ENCODE measurements at places on chromosomes 6 and 20.

DNA sequence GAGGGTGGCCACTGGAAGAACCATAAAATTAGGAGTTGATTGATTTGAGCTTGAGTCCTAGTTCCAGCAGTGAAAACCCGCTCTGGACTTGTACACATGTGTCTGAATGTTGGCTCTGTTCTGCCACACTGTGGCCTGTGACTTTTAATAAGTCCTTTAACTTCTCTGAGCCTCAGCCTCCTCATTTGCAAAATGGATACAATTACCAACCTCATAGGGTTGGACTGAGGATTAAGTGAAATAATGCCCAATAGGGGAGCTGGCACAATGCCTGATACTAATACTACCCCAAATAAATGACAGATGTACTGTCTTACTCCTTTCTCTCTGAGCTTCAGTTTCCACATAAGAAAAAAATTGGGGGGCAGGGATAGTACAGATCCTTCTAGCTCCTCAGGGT is 92.6 kb upstream of the RIPOR2 start:
- DNase-seq = no peak

DNA sequence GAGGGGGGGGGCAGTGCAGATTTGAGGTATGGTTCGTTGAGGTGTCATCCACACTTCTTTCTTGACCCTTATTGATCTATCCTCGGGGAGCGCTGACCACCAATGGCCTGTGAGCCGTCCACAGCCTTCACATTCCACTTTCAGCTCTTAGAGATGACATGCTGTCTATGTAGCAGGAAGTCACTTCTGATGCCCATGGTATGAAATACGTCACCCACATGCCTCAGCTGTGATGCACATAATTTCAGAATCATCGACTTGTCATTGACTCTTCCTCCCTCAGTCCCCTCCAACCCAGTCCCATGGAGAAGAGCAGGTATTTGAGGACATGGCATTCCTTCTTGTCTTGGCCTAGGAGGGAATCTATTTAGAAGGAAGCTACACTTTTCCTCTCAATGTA is 4.7 kb upstream of the ADGRF5 start:
- no peak for DNase-seq

DNA sequence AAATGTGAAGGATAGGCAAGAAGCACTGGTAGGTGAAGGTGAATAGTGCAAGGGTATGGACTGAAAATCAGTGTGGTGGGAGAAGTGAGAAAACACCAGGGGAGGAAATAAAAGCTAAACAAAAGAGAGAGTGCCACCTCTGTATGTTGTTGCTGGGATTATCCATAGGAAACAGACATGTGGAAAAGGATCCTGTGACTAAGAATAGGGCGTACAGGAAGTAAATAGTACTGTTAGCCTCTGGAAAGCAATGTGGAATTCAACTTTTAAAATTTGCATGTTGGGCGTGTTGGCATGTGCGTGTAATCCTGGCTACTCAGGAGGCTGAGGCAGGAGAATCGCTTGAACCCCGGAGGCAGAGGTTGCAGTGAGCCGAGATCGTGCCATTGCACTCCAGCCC is 661.7 kb downstream of the KIF16B start:
- DNase-seq = no peak

DNA sequence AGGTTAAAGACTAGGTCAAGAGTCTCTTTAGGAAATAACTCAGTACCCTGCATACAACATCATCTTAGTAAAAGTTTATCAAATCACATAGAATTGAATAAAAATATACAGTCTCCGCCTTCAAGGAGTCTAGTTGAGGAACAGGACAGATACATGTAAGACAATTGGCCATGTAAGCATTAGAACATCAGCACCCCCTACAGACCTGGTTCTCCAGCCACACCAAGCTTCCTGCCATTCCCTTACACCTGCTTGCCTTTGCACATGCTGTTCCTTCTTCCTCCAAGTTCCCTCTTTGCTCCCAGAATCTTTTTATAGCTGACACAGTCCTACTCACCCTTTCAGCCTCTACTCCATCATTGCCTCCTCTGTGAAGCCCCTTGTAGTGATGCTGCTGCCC is 187.8 kb upstream of the LRFN2 start:
- DNase-seq = no peak

- DNase-seq = peak; percentile 31
Observed at GRCh38 chr6:5422321-5422915, 161.1 kb downstream of the FARS2 start.

DNA sequence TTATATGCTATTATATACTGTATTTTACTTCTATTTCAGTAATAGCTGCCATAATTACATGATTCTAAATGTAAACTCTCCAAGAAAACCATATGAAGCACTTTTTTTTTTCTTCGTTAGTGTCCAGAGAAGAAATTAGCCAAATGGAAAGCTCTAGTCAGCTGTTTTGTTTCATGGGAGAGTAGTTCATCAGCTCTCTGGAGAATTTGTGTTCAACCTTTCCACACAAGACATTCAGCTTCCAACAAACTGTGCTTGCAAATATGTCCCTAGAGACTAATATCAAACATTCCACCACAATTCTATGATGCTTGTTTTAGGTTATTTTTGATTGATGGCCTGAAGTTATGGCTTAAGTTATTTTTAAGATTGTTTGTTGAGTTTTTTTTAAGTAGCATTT is 19.5 kb downstream of the FHL5 start:
- no peak for DNase-seq

- DNase-seq = no peak
Observed at GRCh38 chr6:123515715-123516114, 121.0 kb downstream of the TRDN start.

DNA sequence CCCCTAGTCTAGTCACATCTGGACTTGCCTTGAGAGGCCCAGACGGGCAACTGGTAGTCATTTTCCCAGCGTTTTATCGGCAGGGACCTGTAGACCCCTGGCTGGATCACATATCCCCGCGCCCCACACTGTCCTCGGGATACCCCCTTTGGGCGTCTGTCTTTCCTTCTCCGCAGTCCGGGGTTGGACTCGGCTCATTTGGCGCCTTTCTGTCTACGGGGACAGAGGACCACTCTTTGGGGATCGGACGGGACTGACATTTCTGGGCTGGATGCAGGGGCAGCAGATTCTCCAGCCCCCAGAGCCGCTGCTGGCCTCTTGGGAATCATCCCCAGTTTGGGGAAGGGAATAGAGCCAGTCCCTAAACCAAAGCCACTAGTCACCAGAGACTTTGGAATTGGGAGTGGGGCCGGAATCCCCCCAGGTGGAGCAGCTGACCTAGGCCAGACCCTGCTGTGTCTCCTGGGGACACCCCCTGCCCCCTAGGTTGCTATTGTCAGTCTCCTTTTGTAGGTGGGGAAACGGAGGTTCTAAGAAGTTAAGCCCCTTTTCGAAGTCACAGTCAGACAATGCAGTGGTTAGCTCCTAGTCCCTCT is 734 bp downstream of the FAM110A start:
- DNase-seq = no peak

- peak; percentile 5 for DNase-seq
Observed at GRCh38 chr6:29112135-29112534, 4.3 kb downstream of the OR2J3 start.

- DNase-seq = no peak
Observed at GRCh38 chr20:9255171-9255570, 186.3 kb downstream of the PLCB4 start.

- DNase-seq = peak; percentile 2
Observed at GRCh38 chr6:16901782-16902181, 140.5 kb upstream of the ATXN1 start.

GRCh38 chr20:54139188-54139587 is 34.6 kb downstream of the CYP24A1 start:
- DNase-seq = no peak

DNA sequence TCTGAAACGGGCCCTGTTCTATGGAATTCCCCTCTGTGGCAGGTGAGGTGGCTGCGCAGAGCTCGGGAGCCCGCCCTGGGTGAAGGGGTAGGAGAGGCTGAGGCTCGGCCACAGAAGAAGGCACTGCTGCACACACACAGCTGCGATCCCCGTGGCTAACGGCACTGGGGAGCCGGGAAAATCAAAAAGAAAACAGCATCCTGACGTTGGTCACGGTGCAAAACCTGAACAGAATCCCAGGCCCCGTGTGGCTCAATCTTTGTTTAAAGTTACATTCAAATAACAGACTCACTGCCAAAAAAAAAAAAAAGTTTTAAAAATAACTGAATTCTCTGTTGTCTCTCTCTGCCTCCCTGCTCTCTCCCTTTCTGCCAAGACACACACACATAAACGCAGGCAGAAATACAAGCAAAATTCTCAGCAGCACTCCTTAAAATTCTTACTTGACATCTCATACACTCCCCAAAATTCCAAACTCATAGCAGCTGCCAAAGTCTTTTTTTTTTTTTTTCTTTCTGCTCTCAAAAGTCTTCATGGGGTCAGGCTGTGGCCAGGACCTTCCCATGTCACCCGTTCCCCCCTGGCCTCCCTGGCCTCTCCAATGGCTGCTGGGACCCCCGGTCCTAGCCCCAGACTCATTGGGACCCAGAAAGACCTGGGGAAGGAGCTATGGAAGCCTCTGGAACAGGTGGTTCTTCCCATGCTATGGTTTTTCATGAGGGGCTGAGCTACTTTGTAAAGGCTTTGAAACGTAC is 248.8 kb downstream of the TTLL2 start:
- no peak for DNase-seq

- no peak for DNase-seq
Observed at GRCh38 chr6:130796313-130796905, 30.8 kb upstream of the SMLR1 start.

DNA sequence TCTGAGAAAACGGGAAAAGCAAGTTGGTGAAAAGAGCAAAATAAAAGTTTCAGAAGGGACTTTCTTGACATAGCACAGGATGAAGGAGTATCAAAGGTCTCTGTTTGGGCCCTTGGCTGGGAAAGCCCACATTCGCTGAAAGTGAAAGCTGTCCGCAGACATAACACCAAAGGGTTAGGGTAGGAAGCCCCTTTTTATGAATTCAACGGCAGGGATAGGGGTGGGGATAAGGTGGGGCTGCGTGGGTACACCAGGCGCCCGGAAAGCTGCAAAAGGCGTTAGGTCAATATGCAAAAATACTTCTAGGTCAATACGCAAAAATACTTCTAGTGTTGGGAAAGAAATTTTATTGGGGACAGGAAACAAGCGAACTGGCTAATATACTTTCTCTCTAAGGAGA is 135.1 kb downstream of the OR2B2 start:
- DNase-seq = no peak

- no peak for DNase-seq
Observed at GRCh38 chr20:61924211-61924857, 141.3 kb downstream of the TAF4 start.

GRCh38 chr6:169096388-169096787 is 157.3 kb downstream of the THBS2 start:
- no peak for DNase-seq

- DNase-seq = no peak
Observed at GRCh38 chr6:132382630-132383175, 18.6 kb downstream of the MOXD1 start.

- DNase-seq = no peak
Observed at GRCh38 chr6:22157233-22157632, 139.6 kb downstream of the PRL start.

GRCh38 chr6:107941627-107942026 is 16.4 kb downstream of the SEC63 start:
- DNase-seq = no peak

- DNase-seq = no peak
Observed at GRCh38 chr6:16450285-16450684, 211.9 kb downstream of the GMPR start.

DNA sequence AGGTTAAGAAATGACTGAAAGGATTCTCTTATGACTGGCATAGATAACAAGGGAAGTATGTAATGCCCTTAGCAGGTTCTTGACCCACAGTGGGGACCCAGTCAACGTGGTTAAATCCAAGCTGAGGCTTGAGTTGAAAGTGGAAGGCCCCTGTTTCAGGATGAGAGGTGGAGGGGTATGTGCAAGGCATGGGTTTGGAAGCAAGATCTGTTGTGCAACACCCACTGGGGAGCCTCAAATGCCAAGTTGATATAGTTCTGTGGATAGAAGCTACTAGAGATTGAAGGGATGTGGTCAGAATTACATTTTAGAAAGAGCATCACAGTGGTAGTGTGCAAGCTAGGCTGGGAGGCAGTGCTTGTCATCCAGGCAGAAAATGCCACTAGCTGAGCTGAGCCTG is 5.1 kb downstream of the PABPC1L start:
- DNase-seq = no peak

DNA sequence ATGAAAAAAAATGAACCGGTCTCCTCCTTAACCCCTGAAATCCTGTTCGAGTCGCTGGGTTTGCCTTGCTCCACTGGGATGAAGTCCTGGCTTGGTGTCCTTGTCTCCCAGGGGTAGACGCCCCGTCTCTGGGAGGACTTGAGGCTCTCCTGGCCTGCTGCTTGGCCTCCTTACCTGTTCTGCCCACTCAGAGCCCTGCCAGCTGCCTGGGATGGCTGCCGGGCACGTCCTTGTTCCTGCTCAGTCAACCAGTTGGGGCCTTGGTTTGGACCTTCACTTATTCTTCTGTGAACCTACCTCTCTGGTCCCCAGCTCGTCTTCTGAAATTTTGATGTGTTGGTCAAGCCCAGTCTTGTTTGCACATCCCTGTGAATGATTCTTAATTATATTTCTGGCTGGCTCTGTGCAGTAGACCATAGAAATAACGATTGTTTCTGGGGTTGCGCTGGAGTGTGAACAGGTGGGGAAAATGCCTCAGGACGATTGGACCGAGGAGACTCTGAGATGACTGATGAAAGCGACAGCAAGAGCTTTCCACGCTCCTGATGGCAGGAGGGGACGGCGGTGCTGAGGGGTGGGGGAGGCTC is 126.5 kb upstream of the ESR1 start:
- DNase-seq = no peak

DNA sequence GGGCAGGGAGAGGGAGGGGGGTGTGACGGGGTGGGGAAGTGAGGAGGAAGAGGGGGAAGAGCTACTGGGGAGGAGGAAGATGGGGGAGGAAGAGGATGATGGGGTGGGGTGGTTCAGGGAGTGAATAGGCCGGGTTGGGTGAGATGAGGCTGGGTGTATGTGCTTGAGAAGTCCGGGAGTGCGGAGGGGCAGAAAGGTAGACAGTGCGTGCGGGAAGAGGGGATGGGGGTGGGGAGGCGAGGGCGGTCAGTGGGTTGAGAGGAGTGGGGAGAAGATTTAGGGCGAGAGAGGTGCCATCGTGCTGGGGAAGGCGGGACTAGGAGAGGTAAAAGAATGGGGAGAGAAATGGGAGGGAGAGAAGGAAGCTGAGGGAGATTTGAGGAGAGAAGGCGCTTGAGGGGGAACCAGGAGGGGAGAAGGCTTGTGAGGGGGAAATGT is 30.9 kb upstream of the NOTCH4 start:
- DNase-seq = peak; percentile 7

GRCh38 chr6:108260126-108260808 is 573 bp downstream of the SNX3 start:
- peak; percentile 60 for DNase-seq
